Karpas-422 (cell line): ENCODE measurements at places on chromosomes 2 and 18. TPM values are rescaled to one million over a fixed set of nuclear protein-coding genes. Genes with fewer than 3 reads are reported as not detected.
A peak's percentile ranks its signal among the peaks of the same experiment; 100 is the strongest.

Gene OTOS
- not detected in 2 replicates for total RNA-seq

Gene EVA1A
- not detected in 2 replicates for total RNA-seq

Gene NXPH2
- total RNA-seq = not detected in 2 replicates

Gene GAREM2
- total RNA-seq = not detected in 2 replicates

Gene SPR
- total RNA-seq = 1.6 TPM in 1 of 2 replicates, not detected in the other

Gene IL37
- total RNA-seq = not detected in 2 replicates

Gene CYP26B1
- not detected in 2 replicates for total RNA-seq

Gene NLRC4
- 0.51 and 1.6 TPM in 2 replicates for total RNA-seq

- no peak for DNase-seq
These were observed 75.5 kb downstream of the DTNB start for GRCh38 chr2:25597881-25598280.

- peak; percentile 95 for DNase-seq
These were observed 7.8 kb upstream of the ARHGAP25 start for GRCh38 chr2:68726608-68727367.

DNA sequence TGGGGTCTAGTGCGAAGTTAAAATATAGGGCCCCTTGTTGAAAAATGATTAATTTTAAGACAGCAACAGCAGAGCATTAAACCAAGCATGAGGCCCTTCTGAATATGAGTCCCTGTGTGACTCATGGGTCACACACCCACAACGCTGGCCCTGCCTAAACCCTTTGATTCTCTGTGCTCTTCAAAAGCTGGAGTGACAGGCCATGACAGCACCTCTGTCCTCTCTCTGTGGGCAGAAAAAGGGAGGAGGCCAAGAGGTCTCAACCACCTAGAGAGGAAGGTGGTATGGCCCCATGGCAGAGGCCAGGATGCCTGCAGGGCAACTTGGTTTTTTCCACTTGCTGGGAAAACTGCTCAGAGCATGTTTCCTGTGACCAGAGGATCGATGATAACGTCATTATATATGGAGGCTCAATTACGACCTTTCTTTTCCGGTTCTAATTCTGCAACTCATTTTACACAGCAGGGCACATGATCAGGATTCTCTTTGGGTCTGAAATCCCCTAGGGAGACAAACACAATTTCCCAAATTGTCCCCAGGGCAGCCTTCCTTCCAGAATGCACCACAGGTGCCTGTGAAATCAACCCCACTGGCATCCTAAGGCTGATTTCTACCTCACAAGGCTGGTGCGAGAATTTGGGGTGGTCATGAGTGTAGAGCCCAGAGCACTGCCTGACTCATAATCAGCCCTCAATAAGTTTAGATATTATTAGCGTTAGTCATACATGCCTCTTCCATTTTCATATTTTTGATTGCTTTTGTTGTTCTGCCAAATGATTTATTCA lies 102.0 kb upstream of the PPP1CB start:
- no peak for DNase-seq
